ENCODE measurements at places on chromosomes 6 and 20.

- DNase-seq = no peak
Observed at GRCh38 chr6:33744895-33745546, 1.7 kb downstream of the IP6K3 start.

GRCh38 chr6:75213732-75214131 lies 7.9 kb upstream of the COL12A1 start:
- DNase-seq = no peak

DNA sequence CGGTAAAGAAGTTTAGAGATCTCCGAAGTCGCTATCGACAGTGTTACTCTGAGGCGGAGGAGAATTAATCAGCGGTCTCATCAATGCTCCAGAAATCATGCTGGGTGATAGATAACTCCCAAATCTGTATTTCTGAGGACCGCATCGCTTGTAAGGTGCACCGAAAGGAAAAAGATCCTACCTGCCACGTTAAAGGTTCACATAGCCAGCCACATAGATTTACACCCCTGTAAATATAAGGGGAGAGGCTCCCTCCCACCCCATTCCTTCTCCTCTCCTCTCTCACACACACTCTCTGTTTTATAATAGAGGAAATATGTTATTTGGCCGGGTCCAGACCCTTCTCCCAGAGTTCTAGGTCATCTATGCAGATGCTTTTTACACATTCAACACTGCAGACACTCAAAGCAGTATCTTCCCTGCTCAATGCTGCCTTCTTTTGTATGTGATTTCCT lies 620 bp upstream of the DEK start:
- no peak for DNase-seq

DNA sequence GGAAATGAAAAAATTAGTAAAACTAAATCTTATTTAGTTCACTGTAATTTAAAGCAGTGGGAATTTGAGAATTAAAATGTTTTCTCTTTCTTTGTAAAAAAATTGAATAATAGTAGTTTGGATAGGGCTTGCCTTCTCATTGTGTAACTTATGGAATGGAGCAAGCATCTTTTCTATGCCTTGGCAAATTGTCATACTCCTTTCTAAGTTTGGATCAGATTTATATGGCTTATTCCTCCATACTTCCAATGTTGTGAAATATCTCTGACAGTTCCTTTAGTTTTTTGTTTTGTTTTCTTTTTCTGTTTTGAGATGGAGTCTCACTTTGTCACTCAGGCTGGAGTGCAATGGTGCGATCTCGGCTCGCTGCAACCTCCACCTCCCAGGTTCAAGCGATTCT lies 176.4 kb downstream of the SAMD5 start:
- DNase-seq = no peak

- DNase-seq = no peak
Observed at GRCh38 chr20:4026093-4026601, 10.8 kb upstream of the RNF24 start.

Data from CD4-positive, alpha-beta T cell treated with Interleukin-6 for 4 hours (primary cell).